COLO829 (cell line): ENCODE measurements at places on chromosomes 12 and 14.
A peak's percentile ranks its signal among the peaks of the same experiment; 100 is the strongest.

DNA sequence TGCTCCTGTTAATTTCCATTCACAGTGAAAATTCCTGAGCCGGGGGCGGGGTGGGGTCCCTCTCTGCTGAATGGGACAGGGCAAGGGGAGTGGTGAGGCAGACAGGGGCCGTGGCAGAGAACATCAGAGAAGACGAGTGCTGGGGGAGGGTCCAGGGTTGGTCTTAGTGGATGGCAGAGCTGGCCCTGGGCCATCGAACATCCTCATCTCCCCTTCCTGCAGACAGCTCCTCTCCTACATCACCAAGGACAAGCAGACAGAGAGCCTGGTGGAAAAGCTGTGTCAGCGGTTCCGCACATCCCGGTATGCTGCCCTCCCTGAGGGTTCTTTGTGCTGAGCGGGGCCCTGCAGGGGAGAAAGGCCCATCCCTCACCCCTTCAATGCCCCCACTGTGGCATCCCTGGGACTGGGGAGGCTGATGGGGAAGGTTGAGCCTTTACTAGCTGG lies 5.0 kb upstream of the GAPDH start:
- DNase-seq = no peak

GRCh38 chr12:75975702-75976101 lies 55.9 kb downstream of the PHLDA1 start:
- no peak for DNase-seq

DNA sequence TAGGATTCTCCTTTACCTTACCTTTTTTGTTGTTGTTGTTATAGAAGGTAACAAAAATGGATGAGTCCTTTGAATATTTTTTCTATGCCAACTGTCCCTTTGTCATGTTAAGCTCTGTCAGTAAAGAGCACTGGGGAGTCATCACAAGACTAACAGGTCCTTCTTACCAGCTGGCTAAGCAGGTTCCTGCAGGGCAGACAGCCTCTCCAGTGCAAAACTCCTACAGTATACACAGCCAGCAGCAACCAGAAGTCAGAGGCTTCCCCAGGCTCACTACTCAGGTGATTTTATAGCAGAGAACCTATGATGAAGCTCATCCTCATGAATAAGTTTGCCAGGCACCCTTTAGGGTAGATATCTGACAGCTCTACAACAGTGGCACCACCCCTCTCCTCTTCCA lies 271.1 kb downstream of the RERGL start:
- DNase-seq = no peak

DNA sequence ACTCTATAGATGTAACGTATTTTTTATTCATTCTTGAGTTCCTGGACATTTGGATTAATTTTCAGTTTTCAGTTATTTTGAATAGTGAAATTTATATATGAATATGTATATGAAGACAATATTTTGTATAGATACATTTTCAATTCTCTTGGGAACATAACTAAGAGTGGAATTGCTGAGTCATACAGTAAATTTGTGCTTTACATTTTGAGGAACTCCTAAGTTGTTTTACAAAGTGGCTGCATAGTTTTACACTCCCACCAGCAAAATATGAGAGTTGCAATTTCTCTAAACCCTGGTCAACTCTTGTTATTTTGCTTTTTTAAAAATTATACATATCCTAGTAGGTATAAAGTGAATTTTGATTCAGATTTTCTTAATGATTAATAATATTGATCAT lies 1838.6 kb upstream of the SEL1L start:
- no peak for DNase-seq

- no peak for DNase-seq
Measured at GRCh38 chr12:120109570-120110267, 6.8 kb downstream of the RAB35 start.

DNA sequence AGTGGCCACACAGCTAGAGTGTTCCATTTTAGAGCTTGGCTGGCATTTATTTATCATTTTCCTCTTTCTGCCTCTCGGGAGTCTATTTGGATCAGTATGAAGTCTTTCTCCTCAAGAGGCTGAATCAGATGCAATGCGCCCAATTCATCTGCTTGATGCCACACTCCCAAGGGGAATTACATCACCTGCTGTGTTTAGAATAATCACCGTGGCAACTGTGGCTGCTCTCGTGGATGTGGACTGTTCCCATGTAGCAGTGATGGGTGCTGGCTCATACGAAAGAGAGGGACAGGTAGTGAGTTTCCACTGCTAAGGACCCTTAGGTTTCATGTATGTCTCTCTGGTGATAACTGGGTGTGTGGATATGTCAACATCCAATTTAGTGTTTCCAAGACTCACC lies 70.7 kb downstream of the SRRM4 start:
- no peak for DNase-seq

GRCh38 chr14:100438271-100438670 lies 115.1 kb downstream of the SLC25A47 start:
- peak; percentile 94 for DNase-seq

- no peak for DNase-seq
Measured at GRCh38 chr12:106249411-106250135, 1.8 kb upstream of the CKAP4 start.

- no peak for DNase-seq
Measured at GRCh38 chr12:56391721-56392120, 29.1 kb upstream of the APOF start.
